ENCODE measurements at places on chromosomes 1 and 21.

DNA sequence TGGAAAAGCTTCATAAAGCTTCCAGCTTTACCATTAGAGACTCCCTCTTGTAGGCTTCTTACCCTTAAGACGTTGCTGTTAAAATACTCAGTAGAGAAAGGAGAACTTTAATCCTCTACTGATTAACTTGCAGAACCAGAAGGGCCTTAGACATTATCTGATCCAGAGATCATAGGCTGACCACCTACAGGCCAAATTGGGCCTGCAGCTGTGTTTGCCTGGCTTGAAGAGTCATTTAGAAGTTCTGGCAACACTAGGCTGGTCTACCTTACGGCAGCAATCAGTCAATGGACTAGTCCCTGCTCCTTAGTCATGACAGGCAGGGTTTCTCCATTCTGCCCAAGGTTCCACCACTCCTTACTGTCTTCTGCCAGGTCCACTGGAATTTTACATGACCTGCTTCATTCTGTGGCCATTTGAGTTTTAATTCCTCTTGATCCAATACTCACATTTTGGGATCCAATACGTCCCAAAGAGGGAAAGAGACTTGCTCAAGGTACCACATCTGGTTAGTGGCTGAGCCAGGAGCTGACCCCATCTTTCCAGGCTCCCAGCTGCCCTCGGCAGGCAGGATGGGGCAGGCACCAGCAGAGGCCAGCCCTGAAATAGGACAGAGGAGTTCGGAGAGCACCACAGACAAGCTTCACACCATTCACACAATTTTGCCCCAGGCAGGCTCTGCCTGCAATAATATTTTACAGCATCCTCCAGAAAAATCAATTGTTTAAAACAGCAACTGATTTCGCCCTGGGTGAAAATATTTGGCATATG, 96.8 kb downstream of the TNR start:
- no peak for DNase-seq

DNA sequence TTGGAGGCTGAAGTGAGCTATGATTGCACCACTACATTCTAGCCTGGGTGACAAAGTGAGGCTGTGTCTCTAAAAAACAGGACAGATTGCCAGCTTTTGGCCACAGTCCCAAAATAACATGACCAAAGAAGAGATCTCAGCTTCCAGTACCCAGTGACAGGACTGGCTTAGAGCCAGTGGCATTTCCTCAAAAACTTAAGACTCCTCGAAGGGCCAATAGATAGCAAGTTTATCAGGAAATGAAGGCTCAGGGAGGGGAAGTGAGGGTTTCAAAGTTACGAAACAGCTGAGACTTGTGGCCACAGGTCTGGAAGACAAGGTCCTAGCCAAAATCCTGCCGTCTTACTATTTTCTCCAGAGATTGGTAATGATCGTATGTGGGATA, 6.3 kb upstream of the TMEM39B start:
- no peak for DNase-seq

GRCh38 chr1:101330427-101331130, 93.8 kb downstream of the S1PR1 start:
- DNase-seq, result no peak

- no peak for DNase-seq
Observed at GRCh38 chr1:204502241-204502640, 7.6 kb upstream of the PIK3C2B start.

GRCh38 chr1:221648201-221648600, 93.7 kb downstream of the DUSP10 start:
- DNase-seq, result no peak

- DNase-seq, result peak; percentile 28
Observed at GRCh38 chr1:111219557-111220286, 7.8 kb upstream of the CHI3L2 start.

DNA sequence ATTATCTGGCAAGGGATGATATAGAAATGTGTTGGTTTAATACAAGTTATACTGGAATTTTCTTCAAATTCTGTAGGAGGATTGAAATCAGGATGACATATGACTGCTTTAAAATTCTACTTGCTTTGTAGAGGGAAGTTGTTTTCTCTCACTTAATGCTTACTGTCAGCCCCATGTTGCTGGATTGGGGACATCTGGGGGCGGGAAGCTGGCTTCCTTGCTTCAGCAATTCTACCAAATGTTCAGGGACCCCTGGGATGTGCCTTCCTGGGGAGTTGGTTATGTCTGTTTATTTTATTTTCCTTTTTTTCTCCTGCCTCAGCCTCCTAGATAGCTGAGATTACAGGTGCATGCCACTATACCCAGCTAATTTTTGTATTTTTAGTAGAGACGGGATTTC, 63.5 kb downstream of the CNIH3 start:
- DNase-seq, result no peak

GRCh38 chr1:44283524-44284173, 70.4 kb downstream of the DMAP1 start:
- DNase-seq, result no peak

GRCh38 chr1:164443166-164443565, 115.8 kb upstream of the PBX1 start:
- no peak for DNase-seq

DNA sequence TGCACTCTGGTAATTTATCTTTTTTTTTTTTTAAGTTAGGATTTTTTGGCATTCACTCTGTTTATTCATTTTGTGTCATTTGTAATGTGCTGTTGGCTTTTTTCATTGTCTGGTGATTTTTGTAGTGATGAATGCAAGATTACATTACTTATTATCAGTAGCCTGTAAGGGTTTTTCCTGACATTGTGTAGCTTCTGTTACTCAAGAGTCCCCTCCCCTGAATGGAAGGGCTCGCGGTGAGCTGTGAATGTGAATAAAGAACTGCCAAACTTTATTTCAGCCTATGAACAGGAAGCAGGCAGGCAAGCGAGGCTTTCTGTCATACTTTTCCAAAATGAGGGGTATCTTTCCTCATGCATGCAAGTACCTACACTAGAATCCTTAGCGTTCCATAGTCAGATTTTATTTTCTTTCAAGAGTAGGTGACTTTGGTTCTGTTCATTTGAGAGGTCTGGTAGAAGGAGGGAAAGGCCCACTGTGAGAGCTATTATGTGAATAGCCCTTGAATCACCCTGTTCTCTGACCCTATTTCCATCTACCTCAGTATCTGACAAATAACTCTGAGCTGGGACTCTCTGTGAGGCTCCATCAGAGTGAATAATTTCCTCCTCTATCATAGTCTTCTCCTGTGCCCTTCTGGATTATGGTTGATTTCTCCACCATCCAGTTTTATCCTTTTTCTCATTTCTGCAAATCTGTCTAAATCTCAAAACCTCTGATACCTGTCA, 114.0 kb downstream of the CD247 start:
- no peak for DNase-seq

DNA sequence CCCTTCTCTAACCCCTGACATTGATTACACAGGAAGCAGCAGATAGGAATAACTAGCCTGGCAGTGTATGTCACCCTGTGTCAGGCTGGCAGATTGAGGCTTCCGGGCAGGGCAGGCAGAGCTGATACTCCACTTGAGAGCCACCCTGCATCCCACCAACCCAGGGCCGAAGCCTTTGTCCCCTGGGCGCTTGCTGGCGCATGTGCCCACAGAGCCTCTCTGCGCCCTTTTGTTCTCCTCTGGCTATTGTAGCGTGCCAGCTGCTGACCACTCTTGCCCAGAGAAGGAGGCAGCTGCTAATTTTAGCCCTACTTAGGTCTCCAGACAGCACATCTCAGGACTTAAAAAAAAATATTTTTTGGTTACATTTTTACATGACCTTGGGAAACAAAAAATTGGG, 304.9 kb downstream of the HHAT start:
- peak; percentile 71 for DNase-seq

- no peak for DNase-seq
Observed at GRCh38 chr1:217482356-217483102, 148.4 kb downstream of the GPATCH2 start.

GRCh38 chr1:153253693-153254092, 5.8 kb upstream of the LORICRIN start:
- no peak for DNase-seq
